Hematopoietic multipotent progenitor cell treated with erythropoietin and hydrocortisone succinate and interleukin-3 and kit ligand, for 8 days (in vitro differentiated cells): ENCODE measurements at places on chromosomes 1 and 21.

DNA sequence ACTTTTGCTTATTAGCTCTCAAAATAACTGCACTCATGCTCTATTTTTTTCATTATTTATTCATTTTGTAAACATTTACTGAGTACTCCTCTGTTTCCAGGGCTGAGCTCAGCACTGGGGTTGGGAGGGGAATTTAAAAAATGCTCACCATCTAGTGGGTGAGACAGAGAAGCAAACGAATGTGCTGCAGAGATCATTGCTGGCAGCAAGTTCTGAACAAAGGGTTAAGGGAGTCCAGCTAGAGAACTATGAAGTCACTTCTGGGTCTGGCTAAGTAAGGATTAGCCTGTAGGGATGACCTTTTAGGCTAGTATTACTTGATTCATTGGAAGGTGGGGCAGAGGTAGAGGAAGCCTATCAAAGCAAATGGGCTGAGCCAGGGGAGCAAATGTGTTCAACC is 99.1 kb upstream of the ZNF644 start:
- DNase-seq: no peak

GRCh38 chr21:43585924-43586413 is 73.3 kb downstream of the HSF2BP start:
- no peak for DNase-seq

- DNase-seq: peak; percentile 36
These were observed 35.4 kb downstream of the AK2 start for GRCh38 chr1:33001282-33001681.

GRCh38 chr1:85240643-85241042 is 18.8 kb downstream of the C1orf52 start:
- DNase-seq: no peak

GRCh38 chr1:163538667-163539066 is 216.9 kb downstream of the NUF2 start:
- DNase-seq: no peak

- no peak for DNase-seq
These were observed 183.5 kb downstream of the HMCN1 start for GRCh38 chr1:185917646-185918045.

- no peak for DNase-seq
These were observed 14.0 kb downstream of the CERS2 start for GRCh38 chr1:150960646-150961045.

DNA sequence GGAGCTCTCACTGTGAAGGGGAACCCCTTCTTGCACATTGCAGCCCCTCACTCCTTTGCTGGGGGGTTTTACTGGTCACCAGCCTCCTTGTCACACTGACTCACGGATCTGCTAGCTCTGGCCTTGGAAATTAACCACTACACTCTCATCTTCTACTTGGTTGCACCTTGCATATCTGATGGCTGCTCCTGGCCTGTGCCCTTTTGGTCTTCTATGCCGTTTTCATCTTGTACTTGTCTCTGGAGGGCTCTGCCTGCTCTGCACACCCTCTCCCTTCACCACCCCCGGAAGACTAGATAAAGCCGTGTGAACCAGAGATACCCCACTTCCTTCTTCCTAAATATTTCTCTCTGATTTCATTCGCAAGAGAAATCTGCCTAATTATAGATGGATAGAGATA is 44.6 kb downstream of the CD247 start:
- DNase-seq: no peak

- DNase-seq: no peak
These were observed 60.4 kb upstream of the BACH1 start for GRCh38 chr21:29238053-29238966.

GRCh38 chr1:94514095-94514727 is 27.3 kb downstream of the F3 start:
- peak; percentile 81 for DNase-seq

DNA sequence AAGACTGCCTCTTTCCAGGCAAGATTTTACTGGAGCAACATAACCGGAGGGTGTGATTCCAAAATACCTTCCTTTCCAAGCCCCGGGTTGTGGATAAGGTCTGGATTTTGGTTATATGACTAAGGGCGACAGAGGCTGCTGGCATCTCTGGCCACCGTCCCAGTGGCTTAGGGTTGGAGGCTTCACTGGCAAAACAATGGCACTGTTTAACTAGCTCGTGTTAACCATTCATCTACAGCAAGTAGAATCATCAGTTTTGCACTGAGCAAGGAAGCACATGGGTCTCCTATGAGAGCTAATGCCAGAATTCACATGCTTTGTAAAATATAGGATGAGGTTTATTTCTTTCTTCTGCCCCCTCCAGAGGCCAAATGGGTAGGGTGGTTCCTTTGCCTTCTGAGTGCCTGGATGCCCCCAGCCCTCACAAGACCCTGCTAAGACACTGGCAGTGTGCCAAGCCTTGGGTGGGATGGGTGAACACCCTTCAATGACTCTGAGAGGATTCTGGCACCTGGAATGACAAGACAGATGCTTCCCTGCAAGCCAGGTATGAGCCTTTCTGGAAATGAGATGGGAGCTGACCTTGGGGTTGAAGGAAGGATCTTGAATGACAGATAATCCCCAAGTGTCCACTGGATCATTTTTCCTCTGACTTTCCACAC is 36.8 kb downstream of the DHCR24 start:
- DNase-seq: no peak

DNA sequence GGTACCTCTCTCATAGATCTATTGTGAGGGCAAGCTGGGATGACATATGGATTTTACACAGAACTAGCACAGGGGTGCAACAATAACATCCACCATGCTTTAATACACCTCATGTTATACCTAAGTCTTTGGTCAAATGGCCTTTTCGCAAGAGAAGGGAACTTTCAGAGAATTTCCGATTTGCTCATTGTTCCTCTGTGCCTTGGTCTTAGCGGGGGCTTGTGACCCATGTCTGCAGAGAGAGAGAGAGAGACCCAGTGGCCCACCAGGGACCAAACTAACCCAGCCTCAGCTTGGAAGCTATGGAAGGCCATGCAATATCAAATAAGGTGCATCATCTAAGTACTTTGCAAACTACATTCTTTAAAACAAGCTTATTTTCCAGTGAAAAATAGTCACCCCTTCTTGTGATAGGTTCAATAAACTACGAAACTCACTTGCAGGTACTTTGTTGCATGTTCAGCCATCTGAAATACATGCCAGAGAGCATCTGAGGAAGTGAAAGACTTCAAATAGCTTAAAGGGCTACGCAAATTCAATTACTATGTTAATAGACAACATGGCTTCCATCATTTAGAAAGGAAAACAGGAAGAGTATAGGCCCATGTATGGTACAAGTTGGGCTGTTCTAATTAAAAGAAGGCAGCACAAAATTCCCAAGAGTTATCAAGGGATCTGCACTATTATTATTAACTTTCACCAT is 100.7 kb downstream of the KCNN3 start:
- DNase-seq: no peak

GRCh38 chr1:219771080-219771479 is 157.3 kb downstream of the SLC30A10 start:
- no peak for DNase-seq

DNA sequence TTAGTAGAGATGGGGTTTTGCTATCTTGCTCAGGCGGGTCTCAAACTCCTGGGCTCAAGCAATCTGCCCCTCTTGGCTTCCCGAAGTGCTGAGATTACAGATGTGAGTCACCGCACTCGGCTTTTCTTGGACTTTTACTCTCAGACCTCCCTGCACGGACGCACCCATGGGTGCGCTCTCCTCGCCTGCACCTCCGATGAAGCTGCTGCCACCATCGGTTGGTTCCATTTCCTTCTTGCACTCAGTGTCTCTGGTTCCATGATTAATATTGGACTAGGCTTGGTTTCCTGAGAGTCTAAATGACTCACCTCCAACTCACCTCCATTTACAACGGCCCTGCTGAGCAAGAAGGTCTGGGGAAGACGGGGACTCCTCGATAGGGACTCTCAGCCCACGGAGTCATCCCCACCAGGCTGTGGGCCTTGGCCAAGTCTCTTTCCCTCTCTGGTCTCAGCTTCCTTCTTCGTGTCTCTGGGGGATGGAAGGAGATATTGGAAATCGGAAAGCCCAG is 6.7 kb upstream of the TNFRSF8 start:
- DNase-seq: no peak

DNA sequence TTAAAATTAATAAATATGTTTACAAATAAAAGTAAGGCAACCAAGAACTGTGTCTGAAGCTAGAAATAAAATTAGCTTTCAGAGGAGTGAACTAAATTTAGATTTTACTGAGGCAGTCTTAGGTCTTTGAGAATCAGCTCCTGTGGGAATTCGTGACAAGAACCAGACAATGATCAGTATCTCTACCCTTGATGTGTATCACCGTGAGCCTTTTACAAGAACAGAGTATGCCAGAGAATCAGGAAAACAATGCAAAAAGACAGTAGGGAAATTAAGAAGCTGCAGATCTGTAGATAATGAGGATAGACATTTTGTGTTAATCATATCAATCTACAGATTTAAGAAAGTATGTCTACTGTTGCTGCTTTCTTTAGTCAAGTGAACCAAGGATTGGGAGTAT is 351.0 kb downstream of the COL11A1 start:
- no peak for DNase-seq

DNA sequence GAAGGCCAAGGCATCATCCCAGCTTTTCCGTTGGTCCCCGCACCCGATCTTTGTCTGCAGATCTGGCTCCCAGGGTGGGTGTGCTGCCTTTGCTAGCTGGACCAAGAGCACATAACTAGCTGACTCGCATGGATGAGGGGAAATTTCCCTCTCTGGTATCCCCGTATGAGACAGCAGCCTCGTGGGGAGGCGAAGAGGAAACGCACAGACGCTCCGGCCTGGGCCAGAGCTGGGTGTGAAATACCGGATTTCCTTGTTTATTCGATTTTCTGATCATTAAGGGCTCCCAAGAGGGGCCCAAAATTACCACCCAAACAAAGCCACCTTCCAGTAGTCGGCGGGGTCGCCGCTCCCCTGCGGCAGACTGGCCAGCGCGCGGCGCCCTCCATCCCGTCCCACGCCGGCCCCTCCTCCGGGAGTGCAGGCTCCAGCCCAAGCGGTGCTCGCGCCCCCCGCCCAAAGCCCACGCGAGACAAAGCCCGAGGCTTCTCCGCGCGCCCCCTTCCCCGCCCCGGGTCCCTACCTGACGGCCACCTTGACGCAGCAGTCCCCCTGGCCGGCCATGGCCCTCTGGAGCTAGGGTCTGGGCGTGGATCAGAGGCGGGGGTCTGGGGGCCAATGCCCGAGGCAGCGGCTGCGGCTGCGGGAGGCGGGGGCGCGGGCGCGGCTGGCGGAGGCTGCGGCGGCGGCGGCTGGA is 546 bp downstream of the KIF21B start:
- DNase-seq: peak; percentile 7

DNA sequence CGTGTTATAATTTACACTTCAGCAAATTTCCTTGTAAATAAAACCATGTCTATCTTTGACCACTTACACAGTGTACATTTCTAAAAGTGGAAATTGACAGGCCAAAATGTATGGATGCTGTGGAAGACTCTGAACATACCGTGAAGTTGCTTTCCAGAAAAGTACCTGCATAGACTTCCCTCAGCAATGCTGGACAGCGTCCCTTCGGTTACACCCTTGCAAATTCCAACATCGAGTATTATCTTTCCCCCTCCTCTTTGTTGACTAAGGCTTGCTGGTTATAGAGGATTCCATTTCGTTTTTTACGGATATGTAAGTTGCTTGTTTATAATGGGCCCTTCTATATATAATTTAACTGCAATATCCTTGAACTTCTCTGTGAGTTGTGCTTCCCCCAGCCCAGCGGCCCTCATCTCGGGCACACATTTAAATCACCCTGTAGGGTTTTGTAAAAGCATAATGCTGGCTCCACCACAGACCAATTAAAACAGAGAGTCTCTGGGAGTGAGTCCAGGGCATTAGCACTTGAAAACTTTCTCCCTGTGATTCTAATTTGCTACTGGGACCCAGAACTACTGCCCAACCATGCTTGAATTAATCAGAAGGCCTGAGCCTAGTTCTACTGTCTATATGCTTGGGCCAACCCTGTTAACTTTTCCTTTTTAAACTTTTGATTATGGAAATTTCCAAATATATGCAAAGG is 230.3 kb downstream of the GRIK3 start:
- DNase-seq: no peak

- DNase-seq: no peak
These were observed 104.8 kb upstream of the DPT start for GRCh38 chr1:168833801-168834224.

DNA sequence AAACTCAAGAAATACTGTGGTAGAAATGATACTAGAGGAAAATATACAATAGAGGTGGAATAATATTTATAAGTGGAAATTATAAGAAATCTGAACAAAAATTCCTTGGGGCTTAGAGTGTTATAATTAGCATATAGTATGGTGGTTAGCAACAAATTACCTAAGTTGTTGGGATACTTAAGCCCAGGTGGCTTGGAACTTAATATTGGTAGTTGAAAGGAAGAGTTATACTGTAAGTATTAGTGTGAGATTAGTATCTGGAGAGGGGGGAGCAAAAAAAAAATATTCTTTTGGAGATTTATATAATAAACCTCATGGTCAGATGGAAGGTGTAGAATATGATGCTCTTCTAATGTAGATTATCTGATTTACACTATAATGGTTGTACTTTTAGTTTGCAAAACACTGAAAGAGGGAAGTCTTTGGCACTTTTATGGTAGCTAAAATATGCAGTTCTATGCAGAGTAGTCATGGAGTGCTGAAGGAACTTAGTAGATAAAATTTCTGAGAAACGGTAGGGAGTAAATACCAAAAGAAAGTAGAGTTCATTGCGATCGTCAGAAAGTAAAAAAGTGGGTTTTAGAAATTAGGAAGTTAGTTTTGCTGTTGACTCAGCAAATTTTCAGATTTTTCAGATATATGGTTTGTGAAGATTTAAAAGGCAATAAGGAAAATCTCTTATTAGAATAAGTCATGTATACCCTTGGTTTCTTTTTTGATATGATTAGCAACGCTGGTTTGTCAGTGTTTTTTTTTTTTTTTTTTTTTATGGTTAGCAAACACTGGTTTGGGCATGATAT is 45.7 kb downstream of the MTF2 start:
- no peak for DNase-seq

GRCh38 chr1:217253351-217253750 is 377.5 kb downstream of the GPATCH2 start:
- no peak for DNase-seq

DNA sequence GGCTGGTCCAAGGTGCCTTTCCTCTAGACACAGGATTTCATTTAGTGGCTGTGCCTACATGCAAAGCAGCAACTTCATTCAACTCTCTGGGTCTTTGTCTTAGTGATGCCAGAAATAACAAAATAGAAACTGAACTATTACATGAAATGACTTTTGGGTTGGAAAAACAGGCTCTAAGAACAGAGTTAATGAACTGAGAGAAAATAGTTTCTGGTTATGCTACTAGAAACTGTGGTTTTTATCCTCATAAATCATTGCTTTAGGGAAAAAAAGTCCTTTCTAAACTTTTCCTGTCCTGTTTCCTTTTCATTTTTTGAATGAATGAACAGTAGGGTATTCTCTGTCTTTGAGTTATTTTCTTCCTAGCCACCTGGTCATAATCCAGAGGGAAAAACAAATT is 424.0 kb downstream of the KIF26B start:
- no peak for DNase-seq
